ENCODE measurements at places on chromosomes 11 and 22. TPM values are rescaled to one million over a fixed set of nuclear protein-coding genes. Genes with fewer than 3 reads are reported as not detected.

DNA sequence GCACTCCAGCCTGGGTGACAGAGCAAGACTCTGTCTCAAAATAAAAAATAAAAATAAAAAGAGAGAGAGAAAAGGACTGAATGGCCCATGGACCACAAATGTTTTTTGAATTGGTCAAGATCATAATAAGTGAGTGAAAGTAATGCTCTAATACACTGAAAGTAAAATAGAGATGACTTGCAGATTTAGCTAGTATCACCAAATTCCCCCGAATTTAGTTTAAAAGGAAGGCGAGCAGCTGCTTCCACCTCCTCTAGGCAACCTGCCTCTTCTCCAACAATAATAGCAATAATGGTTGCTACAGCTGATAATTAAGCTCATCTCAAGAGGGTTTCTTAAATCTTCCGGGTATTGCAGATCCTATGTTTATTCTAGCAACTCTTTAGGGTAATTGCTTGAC, 36.8 kb downstream of the CELF1 start:
- DNase-seq: no peak

GRCh38 chr11:99383648-99384245, 363.0 kb downstream of the CNTN5 start:
- no peak for DNase-seq

GRCh38 chr11:95289378-95290101, 58.5 kb upstream of the SESN3 start:
- no peak for DNase-seq

DNA sequence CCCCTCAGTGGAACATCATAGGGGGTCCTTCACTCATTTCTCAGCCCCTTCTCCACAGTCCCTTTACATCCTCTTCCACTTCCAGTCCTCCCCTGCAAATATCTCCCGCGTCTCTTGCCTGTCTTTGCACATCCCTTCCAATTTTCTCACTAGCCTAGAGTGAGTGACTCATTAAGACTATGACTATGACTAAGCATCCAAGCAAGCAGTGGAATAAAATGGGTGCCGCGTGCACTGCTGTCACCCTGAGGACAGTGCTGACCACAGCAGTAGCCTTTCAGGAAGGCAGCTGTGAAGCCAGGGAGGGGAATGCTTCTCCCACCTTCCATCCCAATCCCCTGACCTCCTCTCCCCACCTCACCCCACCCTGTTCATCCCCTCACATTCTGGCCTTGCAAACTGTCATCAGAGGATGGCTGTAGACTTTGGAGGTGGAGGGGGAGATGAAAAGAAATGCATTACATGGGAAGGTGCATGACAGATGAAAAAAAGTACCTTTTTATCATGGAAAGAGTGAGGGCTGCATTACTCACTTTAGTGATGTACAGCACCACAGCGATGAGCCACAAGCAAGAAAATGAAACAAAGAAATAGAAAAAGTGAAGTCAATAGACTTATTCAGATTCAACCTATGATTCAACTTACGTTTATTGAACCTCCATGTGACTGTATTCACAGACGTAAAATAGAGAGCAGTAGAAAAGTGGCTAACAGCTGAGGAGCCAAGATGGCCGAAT, 948.2 kb downstream of the NTM start:
- peak; percentile 76 for DNase-seq

- peak; percentile 41 for DNase-seq
These were observed 722 bp upstream of the GUCY1A2 start for GRCh38 chr11:107018902-107019493.

DNA sequence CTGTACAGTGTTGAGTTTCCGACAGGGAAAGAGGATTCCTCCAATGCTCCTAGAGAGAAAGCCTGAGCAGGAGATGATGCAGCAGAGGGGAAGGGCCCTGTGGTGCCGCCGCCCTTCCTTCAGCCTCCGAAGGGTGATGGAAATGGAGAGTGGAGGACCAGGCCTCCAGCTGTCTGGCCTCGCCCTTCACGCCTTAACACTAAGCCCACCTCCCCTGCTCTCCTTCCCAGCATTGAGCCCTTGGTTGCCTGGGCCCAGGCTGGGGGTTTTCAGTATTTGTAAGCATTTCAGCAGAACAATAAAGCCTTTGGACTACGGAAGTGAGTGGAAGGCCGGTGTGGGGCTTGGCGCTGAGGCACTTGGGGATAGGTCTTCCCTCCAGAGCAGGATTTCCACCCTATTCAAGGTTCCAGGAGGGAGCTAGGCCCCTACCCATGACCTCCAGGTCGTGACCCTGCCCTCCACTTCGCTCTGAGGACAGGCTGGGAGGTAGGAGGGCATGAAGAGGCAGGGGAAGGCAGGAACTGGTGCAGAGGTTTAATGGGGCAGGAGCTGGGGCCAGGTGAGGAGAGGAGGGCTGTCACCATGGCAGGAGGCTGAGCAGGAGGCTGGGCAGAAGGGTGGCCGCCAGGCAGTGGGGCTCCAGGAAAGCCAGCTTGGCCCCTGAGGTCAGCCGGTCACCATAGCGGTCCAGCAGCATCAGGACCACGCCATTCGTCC, 21.6 kb downstream of the TREH start:
- DNase-seq: no peak

DNA sequence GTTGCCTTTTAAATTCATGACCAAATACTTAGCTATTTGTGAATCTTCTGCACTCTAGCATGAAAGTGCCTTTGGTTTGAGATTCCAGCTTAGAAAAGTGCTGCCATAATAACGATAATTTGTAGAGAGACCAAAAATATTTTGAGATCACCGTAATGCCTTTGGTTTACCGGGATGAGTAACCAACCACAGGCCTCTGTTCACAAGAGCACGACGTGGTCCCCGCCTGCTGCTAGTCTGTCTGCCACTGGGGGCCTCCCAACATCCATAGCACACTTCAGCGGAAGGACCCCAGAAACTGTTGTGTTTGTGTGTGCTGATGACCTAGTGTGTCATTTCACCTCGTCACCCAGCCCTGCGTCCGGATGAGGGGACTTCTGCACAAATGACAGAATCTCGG, 67.0 kb upstream of the RASSF10 start:
- no peak for DNase-seq

DNA sequence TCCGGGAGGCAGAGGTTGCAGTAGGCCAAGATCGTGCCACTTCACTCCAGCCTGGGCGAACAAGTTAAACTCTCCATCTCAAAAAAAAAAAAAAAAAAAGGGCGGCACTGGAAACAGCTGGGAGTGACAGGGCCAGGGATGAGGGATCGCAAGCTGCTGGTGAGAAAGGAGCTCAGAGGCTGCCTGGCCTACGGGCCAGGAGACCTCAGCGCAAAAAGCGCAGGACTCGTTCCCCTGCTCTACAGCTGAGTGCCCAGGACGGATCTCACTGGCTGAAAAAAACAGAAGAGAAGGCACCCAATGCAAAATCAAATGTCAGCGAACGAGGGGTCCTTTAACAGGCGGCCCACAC, 650 bp upstream of the NUP50 start:
- DNase-seq: no peak

GRCh38 chr22:37897807-37898206, 8.3 kb upstream of the MICALL1 start:
- no peak for DNase-seq

APOL6 gene
- 2.6 TPM for total RNA-seq

C22orf42 gene
- total RNA-seq: not detected

C22orf31 gene
- not detected for total RNA-seq
